ENCODE measurements at places on chromosomes 3 and 15.

DNA sequence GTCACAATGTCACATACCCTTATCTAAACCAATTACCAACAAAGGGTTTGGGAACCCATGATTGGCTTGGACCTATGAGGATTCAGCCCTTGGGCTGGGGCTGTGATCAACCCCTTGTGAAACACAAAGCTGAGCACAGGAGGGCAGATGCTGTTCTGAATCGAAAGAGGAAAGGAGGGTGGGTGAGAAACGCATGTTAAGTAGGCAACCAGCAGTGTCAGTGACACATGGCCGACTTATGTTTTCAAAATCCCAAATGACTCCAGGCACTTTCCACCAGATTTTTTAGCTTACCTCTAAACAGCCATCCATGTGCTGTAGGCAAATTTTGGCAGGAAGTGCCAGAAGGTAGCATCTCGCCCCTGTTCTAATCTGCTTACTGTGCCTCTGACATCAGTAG, 34.1 kb upstream of the KLHL25 start:
- DNase-seq: no peak

- no peak for DNase-seq
Observed at GRCh38 chr3:15525790-15526189, 4.3 kb upstream of the COLQ start.

DNA sequence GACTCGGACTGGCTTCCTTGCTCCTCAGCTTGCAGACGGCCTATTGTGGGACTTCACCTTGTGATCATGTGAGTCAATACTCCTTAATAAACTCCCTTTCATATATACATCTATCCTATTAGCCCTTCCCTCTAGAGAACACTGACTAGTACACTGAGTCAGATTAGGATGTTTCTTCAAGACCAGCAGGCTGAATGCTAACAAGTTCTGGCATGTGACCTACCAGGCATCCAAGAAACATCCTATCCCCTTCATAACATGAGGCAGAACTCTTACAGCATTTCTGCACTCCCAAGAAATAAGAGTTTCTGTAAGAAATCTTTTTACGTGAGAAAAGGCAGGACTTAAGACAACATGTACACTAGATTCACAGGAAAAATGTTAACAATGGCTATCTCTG, 9.3 kb downstream of the CFAP92 start:
- DNase-seq: no peak

DNA sequence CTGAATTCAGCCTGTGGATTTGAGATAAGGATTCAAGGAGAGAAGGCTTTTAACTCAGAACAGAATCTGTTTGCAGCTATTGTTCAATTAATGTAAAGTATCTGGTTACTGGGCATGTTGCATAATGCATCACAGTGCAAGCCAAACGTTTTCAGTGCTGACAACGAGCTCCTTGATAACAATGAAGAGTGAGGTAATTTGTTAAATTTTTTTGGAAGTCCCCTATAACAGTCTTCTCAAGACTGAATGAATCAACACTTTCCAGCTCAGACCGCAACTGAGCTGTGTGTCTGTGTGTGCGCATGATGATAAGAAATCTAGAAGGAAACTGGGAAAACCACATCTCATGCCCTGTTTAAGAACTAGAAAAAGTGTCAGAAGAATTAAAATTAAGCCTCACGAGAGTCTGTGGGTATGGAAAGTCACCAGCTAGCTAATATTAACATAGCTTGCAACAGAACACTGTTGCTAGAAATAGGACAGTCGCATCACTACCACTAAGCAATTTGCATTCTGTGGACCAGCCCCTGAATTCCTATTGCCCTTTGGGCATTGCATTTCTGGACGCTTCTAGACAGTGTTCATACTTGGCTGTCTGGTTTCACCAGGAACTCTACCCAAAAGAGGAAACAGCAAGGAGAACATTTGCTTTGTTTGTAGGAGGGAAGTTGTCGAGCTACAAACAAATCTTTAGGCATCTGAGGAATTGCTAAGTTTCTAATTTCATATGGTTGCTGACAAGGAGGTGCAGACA, 43.7 kb upstream of the ATP2C1 start:
- DNase-seq: peak; percentile 49

DNA sequence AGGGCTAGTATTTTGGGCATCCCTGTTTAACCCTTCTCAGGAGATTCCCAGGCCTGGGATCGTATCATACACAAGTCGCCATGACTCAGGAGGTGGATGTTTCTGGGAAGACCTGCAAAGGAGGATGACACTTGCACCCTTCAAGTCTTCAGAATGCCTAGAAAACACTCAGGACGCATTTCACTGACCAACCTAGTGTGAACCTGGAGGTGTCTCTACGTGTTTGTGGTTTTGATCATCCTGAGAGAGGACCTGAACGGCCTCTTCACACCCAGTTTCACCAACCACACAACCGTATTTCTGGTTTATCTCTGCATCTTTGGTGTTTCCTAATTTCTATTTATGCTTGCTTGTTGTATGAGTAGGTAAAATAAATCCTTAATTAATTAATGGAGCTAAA, 2.8 kb upstream of the CLDND1 start:
- DNase-seq: no peak

- no peak for DNase-seq
Observed at GRCh38 chr3:13213911-13214846, 140.9 kb upstream of the IQSEC1 start.

- no peak for DNase-seq
Observed at GRCh38 chr3:69122403-69122802, at the start of gene LMOD3. Gene LMOD3, minus strand, starts transcription at chr3:69122595. Its CDS starts 209 bp downstream, at chr3:69122386.

DNA sequence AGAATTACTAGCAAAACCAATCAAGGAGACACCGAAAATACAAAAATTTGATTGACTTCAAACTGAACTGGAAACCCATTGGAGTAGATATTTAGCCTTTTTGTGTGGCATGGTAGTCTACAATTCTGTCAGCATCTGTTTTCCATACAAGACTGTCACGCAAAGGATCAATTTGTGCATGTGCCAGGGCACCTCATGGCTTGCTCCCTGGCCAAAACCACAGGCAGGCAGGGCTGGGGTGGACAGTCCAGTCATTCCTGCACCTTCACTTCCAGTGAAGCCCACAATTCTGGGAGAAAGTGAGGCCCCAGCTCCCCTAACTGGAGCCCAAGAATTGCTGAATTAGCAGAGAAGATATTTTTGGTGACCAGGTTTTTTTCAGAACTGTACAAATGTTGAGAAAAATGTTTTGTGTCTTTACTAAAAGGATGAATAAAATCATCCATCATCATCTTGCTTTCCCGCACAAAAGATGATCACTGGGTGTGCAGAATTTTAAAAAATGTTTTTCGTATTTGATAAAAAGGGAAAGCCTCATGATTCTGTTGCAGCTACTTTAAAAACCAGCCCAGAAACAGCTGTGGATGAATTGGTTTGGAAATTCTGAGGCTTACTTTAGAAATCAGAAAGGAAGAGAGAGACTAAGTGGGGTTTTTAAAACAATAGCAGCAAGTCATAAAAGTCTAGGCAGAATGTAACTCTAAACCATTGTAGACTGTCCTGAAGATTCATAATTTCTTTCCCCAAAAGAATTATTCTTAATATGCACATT, 86.4 kb downstream of the PCCB start:
- DNase-seq: no peak

DNA sequence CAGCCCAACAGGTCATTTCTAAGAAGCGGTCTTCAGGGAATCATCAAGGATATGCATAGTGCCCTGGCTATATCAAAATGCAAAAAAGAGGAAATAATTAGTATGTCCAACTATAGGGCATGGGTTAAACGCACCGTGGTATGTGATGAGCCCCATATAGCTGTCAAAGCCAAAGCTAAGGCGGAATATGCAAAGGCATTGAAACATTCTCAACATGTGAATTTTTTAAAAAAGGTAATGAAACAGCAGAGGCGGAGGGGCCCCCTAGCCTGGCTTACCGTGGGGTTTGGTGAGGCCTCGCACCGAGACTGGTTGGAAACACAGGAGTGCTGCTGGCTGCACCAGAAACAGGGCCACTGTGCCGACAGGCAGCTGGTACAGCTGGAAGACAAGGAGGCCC, 23.2 kb downstream of the PLXND1 start:
- no peak for DNase-seq

GRCh38 chr3:130462089-130462488, 54.9 kb upstream of the COL6A6 start:
- DNase-seq: no peak

- DNase-seq: peak; percentile 53
Observed at GRCh38 chr15:89090791-89091626, 2.8 kb downstream of the ABHD2 start.

GRCh38 chr3:181616088-181617070, 95.3 kb upstream of the SOX2 start:
- DNase-seq: no peak

DNA sequence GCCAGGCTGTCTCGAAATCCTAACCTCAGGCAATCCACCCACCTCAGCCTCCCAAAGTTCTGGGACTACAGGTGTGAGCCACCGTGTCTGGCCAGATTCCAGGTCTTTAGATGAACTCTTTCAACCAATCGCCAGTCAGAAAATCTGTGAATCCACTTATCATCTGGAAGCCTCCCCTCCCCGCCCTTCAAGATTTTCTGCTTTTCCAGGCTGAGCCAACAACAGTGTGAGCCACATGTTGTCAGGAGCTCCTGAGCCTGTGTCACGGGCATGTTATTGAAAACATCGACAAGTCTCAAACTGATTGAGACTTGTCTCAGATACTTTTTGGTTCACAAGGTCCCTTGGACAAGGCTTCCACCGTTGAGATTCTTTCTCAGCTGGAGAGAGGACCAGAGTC, 52.0 kb upstream of the TRPM1 start:
- DNase-seq: no peak

DNA sequence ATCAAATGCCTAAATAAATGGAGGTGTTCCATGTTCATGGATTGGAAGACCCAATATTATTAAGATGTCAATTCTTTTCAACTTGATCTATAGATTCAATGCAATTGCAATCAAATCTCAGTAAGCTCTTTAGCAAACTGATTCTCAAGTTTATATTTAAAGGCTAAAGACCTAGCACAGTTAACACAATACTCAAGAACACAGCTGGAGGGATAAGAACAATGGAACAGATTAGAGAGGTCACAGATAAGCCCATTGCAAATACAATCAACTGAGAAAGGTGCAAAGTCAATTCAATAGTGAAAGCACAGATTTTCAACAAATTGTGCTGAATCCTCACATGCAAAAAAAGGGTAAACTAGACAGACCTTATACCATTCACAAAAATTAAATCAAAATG, 198.9 kb downstream of the P3H2 start:
- DNase-seq: no peak

- DNase-seq: no peak
Observed at GRCh38 chr3:67154429-67154828, 156.3 kb downstream of the KBTBD8 start.

GRCh38 chr15:72285402-72285801, 13.0 kb upstream of the PARP6 start:
- DNase-seq: no peak

DNA sequence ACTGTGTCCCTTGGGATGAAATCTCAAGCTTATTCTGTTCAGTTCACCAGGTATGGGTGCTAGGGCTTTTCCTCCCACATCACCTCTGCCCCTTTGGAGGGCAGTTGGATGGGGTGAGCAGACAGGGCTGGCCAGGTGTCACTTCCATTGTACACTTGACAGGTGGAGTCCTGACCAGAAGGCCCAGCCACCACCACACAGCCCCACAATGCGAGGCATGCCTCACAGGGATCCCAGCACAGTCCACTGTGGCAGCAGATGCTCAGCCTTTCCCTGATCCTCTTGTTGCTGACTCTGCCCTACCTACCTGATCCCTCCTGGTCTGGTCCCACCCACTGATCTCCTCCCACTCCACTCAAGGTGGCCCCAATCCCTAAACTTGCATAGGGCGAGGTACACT, 88.2 kb downstream of the ANP32A start:
- DNase-seq: no peak

- no peak for DNase-seq
Observed at GRCh38 chr15:78174401-78174800, 25.2 kb downstream of the IDH3A start.

DNA sequence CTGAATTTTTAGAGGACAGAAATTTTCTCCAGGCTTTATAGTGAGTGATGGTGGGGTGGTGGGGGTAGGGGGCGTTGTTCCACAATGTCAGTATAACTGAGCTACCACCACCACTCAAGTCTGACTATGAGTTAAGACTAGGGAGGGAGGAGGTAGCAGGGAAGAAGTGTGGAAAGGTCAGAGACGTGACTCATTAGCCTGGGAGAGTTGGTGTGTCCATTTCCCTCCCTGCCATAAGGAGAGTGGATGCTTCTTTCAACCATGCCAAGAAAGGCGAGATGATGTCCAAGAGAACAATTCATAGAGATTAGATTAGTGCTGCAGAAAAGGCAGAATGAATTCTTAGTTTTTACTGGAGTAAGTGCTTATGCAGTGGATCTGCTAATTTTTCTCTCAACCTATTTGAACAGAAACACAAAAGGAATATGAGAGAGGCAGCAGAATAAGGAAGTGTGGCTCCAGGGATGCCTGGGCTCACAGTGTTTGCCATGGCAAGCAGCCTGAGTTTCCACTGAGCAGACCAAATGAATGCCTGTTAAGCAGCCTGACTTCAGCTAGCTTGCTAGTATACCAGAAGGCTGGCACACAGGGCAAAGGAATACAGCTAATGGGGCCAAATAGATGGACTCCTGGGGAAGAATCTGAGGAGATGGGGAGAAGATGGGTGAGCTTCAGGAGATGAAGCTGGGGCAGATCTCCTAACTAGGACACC, 708.9 kb downstream of the NTRK3 start:
- DNase-seq: no peak

- no peak for DNase-seq
Observed at GRCh38 chr15:84800365-84800806, 16.8 kb upstream of the ALPK3 start.

GRCh38 chr3:188323067-188323842, 169.3 kb downstream of the LPP start:
- DNase-seq: peak; percentile 13

DNA sequence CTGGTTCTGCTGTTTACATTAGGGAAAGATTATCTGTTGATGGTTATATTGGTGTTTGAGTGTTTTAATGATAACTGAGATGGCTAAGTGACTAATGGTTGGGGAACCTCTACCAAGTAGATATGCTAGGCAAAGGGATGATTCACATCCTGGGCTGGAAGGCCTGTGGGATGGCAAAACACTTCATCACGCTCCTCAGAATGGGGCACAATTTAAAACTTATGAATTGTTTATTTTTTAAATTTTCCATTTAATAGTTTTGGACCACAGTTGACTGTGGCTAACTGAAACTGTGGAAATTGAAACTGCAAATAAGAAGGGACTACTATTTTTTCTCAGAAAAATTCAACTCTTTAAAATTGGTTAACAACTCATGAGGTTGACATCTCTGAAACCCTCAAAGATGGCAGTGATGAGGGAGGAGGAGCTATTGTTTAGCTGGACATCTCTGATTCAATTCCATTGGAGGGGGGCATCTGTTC, 100.5 kb upstream of the ZBED2 start:
- peak; percentile 22 for DNase-seq

GRCh38 chr3:115898656-115899410, 275.5 kb downstream of the GAP43 start:
- no peak for DNase-seq

- DNase-seq: peak; percentile 43
Observed at GRCh38 chr3:195715583-195716266, 5.1 kb upstream of the MUC20 start.
